Activated naive CD4-positive, alpha-beta T cell (primary cell): ENCODE measurements at places on chromosomes 13 and 19.

DNA sequence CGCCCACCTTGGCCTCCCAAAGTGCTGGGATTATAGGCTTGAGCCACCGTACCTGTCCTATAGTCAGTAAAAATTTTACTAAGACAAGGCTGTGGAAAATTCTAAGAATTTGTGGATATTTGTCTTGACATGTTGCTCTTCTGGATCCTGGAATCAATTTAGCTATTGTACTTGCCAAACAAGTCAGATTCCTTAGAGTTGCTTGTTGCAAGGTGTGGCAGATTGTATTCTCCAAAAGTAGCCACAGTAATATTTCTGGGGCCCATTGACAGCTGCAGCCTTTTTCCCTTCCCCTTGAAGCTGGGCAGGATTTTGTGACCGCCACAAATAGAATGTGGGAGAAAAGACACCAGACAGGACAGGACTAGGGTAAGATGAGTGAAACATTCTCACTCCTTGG, 98.8 kb upstream of the TMTC4 start:
- no peak for DNase-seq

- no peak for DNase-seq
Measured at GRCh38 chr19:38763795-38764220, 9.5 kb downstream of the LGALS7 start.

- DNase-seq, result no peak
Measured at GRCh38 chr13:35599384-35599783, 122.9 kb upstream of the MAB21L1 start.

GRCh38 chr13:114079601-114080536, 52.6 kb downstream of the RASA3 start:
- no peak for DNase-seq

DNA sequence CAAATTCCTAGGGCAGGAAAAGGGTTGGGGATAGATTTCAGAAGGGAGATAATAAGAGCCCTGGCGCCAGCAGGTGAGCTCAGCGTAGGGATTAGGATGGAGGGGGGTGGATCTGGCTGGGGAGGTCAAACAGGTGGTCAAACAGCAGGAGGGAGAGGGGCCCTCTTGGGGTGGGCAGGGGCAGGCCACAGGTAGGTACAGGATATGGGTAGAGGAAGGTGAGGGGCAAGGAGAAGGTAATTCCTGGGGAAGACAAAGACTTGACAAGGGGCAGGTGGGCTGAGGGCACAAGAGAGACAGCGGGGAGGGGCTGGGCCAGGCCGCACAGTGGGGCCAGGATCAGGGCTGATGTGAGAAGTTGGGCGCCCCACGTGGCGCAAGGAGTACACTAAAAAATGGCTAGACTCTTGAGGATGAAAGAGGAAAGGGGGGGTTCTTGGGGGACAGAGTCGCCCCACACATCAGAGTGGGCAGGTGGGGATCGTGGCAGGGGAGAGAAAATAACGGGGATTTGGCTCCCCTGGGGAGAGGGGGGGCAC, 713 bp downstream of the KRI1 start:
- no peak for DNase-seq
